Right hindlimb (tissue), 1 donor: ENCODE measurements at places on chromosomes 1 and 21.

GRCh38 chr1:34987018-34987417 is 1.9 kb upstream of the TMEM35B start:
- DNase-seq = no peak

DNA sequence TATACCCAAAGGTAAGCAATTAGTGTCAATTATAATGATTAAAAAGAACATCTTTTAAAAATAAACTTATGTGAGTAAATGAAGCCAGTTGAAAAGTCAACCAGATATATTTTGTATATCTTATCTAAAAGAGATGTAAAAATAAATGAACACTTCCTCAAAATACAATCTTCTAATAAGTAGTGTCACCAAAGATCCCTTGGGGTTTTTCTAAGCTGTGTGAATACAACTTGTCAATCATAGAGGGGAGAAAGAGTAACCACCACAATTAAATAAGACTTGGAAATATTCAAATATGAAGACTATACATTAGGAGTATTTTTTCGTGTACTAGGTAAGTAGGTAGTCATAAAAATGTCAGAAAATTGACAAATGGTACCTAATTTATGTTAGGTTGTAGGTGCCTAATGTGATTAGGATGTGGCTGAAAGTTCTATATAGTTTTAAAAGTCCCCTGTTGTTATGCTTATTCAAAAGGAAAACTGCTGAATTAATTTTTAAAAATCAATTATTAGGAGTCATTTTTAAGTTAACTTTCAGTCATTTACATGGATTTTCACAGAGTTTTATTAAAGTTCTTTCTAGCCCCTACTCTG is 72.6 kb downstream of the RASAL2 start:
- DNase-seq = no peak

DNA sequence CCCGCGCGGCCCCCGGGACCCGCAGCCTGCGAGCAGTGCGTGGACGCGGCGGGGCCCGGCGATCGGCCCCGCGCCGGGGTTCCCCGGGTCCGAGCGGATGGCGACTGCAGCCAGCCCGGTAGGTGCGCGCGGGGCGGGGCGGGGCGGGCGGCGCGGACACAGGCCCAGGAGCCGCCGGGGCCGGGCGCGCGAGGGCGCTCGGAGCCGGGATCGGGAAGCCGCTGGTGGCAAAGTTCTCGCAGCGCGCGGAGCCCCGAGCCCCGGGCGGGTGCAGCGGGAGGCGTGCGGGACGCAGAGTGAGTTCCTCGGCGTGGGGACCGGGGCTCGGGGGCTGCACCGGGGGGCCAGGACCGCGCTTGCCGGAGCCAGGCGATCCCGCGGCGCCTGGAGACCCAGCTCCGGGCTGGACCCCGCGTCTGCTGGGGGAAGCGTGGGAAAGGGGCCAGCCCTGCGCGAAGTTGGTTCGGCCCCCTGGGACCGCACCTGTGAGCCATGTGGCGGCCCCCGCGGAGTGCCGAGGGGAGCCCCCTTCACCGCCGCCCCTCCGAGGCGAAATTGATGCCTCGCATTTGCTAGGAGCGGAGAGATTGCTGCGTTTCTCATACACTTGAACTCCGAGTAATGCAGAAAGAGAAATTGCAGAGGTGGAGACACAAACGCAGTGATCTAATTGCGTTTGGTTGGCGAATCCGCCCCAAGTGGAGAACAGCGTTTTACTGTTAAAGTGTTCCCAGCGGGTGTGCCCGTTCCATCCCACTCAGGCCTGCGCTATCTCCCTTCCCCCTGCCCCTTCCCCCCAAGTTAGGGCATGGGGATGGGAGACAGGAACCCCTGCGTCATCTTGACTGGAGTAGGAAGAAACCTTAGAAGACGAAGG is 228.9 kb upstream of the TMEM51 start:
- DNase-seq = peak; percentile 70

GRCh38 chr1:35452106-35452774 is 105.0 kb downstream of the KIAA0319L start:
- DNase-seq = peak; percentile 40

DNA sequence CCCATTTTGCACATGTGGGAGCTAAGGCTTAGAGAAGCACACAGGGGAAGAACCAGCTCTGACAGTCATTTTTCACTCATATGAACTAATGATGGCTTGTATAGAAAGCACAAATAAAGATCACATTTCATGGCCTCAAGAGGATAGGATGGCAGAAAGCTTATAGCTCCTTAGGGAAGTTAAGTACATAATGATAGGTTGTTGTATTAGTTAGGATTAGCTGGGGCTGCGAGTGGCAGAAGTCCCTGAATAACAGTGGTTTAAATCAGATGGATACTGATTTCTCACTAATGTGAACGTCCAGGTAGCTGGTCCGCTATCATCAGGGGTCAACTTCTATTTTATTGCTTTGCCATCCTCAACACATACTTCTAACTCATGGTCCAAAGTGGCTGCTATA is 284.0 kb downstream of the RPS6KC1 start:
- no peak for DNase-seq

GRCh38 chr1:84223751-84224432 is 77.6 kb upstream of the SAMD13 start:
- DNase-seq = no peak

DNA sequence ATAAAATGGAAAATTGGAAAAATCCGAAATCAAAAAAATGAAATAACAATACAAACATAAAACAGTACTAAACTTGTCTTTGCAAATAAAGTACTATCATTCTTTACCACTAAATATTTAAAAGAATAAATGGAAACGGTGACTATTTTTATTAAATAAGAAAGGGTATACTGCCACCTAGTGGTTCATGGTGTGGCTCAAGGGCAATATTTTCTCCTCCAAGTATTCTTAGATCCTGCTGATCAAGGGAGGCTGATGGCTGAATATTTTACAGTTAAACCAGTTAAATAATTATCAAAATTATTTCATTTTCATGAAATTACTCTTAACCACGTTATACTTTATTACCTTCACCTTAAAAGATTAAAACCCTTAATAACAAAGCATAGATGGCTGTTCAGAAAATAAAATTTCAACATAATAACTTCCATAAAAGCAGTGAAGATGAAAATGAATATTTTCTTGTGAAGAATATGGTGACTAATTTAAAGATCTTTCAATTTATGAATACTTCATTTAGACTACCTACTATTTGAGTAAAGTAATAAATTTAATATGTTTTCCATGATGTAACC is 1793.9 kb downstream of the NCAM2 start:
- no peak for DNase-seq

GRCh38 chr1:173871500-173871899 is 3.3 kb downstream of the ZBTB37 start:
- no peak for DNase-seq

- DNase-seq = no peak
Observed at GRCh38 chr1:12528021-12528852, 89.8 kb downstream of the DHRS3 start.

GRCh38 chr1:84012018-84012417 is 13.1 kb upstream of the TTLL7 start:
- no peak for DNase-seq

DNA sequence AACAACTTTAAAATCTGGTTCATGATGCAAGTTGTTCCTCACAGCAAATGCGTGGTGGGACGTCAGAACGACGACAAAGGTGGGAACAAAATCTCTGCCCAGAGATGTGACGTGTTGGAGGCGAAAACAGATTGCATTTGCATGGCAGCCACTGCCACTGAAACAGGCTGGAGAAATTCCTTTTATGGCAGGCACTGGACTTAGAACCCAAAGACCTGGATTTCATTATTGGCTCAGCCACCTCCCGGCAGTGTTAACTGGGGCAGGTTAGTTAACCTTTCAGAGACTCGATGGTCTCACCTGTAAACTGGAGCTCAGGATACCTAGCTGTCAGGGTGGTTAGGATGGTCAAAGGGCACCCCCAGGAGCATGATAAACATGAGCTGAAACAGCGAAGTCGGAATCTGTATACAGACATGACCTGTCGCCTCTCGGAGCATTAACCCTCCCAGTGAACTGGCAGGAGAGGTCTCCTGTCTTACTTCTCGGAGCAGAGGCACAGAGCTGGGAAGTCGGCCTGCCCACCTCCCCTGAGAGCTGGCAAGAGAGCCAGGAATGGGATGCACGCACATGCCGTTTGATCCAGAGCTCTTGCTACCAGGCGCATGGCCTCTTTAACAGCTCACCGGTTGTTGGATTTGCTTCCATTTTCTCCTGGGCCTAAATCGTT is 59.2 kb upstream of the TARBP1 start:
- DNase-seq = no peak

DNA sequence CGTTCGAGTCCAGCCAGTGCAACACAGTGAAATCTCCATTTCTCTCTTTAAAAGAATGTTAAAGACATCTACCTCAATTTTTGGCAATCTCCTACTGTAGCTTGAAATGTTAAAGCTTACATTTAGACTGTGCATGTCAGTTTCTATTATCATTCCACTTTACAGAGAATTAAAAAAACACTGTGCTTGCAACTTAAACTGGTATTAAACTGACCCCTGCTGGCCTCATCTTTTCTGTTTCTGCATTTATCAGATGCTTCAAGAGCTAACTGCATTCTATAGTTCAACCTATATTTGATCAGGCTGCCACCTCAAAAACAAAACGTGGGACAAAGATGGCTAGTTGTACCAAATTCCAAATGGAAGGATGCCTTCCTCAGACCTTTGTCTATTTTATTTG is 226.5 kb downstream of the SMYD3 start:
- no peak for DNase-seq

DNA sequence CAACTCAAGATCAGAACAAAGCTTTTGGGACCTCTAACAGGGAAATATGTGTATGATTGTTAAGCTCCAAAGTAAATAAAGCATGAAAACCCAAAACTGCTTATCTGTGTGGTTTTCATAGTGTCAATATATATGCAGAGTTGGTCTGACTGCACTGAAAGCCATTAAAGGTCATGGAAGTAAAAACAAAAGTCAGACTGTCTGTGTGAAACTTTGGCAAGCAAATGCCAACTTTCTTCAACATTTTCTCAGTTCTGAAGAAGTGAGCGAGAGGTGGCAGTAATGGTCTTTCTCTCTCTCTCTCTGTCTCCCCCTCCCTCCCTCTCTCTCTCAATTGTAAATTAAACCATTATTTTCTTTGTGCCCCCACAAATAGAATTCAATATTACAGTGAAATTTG is 100.1 kb upstream of the S1PR1 start:
- no peak for DNase-seq

DNA sequence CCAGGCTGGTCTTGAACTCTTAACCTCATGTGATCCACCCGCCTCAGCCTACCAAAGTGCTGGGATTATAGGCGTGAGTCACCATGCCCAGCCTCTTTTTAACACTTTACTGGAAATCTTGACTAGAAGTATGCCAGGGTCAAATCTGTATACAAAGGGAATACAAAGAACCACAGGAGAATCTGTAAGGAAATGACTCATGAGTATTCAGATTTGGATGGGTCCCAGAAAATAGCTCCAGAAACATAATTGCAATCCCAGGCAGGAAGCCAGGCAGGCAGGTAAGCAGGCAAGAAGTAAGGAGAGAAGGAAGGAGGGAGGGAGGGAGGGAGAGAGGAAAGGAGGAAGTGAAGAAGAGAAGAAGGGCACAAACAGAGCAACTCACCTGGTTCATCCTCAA is 22.8 kb upstream of the TIAM1 start:
- no peak for DNase-seq

GRCh38 chr1:160640359-160641123 is 6.3 kb downstream of the SLAMF1 start:
- no peak for DNase-seq

DNA sequence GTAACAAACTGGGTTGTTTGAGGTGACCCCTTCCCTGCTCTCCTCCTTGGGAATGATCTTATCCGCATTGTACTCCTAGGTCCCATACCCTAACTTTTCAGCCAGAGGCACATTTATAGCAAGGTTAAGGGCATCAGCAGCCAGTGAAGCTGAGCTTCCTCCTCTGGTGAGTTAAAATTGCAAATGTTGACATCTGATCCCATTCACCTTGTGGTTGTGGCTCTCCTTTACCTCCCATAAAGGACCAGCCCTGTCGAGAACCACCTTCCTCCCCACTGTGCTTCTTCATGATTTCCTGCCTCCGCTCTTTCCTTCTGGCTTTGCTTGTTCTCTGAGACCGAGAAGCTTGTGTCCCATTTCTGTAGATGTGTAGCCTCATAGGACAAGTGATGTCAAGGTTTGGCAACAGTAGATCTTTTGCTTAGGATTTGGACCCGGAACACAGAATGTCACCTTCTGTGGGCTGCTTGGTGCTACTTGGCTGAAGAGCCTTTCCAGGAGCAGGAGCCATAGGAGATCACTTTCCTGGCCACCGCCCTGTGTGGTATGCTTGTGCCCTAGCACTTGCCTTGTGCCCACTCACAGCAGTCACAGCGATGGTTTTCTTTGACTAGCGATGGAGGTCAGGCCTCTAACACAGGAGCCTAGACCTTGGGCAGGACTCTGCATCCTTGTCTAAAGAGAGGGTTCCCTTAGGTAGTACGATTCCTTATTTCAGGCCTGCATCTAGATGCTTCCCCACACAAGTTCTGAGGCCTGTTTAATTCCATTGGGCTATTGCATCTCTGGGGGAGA is 18.8 kb downstream of the SZRD1 start:
- DNase-seq = no peak

DNA sequence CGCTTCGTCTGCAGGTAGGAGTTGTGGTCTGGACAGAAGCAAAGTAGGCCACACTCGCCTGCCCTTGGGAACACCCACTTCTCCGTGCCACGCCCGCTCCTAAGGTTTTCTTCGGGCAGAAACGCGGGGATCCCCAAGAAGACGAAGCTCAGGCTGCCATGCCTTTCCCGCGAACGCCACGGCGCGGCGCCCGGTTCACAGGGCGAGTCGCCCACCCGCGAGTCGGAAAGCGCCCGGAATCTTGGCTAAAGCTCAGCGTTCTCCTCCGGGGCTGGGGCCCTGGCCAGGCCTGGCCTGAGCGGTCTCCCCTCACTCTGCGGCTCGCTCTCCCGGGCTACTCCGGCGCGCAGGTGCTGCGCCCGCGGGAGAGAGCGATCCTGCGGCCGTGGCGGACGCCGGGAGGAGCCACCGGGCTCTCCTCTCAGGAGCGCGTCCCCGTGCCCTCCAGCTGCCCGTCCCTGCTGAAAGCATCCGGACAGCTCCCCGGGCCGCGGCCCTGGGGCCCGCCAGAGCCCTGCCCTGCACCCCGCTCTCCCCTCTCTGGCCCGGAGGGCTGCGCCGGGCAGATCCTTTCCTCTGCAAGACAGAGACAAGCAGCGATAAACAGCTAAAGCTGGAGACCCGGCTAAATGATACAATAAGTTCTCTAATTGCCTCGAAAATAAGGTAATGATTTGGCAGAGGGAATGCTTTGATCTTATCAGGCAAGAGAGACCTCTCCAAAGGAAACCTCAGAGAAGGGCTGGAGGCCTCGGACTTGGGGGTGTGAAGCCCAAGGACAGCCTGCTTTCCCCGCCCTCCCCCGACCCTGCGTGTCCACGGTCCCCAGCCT is 6.7 kb upstream of the WNT2B start:
- DNase-seq = peak; percentile 84

GRCh38 chr1:237834461-237834860 is 56.3 kb downstream of the ZP4 start:
- no peak for DNase-seq

DNA sequence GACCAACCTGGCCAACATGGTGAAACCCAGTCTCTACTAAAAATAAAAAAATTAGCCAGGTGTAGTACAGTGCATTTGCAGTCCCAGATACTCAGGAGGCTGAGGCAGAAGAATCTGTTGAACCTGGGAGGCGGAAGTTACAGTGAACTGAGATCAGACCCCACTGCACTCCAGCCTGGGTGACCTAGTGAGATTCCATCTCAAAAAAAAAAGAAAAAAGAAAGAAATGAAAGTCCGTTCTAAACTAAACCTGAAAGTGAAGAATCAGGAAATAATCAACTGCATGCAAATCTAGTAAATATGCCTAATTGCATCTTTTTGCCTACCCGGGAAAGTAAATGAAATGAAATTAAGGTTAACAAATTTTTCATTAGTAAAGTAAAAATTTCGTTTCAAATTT is 99.6 kb downstream of the ZZZ3 start:
- no peak for DNase-seq
